ENCODE measurements at places on chromosomes 5 and 9. TPM values are rescaled to one million over a fixed set of nuclear protein-coding genes. Genes with fewer than 3 reads are reported as not detected.

PHF24 gene
- not detected for total RNA-seq

DDX41 gene
- 150 TPM for total RNA-seq

DNA sequence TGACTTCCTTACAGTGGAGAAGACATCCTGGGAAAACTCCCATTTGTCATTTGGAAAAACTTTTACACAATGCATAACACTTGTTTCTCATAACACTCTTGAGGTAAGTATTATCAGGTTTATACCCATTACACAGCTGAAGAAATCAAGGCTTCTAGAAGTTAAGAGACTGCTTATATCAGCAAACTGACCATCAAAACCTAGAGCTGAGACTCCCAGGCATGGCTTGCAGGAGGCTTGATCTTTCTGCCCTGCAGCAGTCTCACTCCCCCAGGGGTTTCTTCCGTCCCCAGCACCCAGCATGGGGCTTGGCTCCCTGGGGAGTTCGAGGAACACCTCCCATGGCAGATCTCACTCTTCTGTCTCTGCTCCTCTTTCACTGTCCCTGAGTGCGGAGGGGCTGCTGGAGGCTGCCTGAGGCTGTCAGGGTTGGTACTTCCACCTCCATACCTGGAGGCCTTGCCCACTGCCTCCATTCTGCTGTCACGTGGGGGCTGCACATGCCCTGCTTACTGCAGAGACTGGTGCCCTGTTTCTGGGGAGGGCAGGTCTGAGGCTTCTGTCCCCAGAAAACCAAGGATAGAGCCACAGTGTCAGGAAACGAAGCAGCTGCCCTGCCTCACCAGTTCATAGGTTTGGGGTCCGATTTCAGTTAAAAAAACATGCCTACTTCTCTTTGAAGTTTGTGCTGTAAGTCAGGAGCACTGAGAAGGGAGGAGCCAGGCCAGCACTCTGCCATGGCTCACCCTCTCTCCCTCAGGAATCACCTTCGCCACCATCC is 202.5 kb downstream of the PAX5 start:
- H3K27ac ChIP-seq = no peak overlapping the region
- H3K36me3 ChIP-seq = no peaks in the 10 kb centered on the region
- H3K4me3 ChIP-seq = no peak overlapping the region
- no peaks in the 10 kb centered on the region for H3K4me1 ChIP-seq
- DNase-seq = no peak

- H3K27ac ChIP-seq = no peak overlapping the region
- H3K36me3 ChIP-seq = no peaks in the 10 kb centered on the region
- H3K4me1 ChIP-seq = no peaks in the 10 kb centered on the region
- DNase-seq = no peak
Measured at GRCh38 chr5:84149094-84149493, 235.6 kb downstream of the EDIL3 start.

DNA sequence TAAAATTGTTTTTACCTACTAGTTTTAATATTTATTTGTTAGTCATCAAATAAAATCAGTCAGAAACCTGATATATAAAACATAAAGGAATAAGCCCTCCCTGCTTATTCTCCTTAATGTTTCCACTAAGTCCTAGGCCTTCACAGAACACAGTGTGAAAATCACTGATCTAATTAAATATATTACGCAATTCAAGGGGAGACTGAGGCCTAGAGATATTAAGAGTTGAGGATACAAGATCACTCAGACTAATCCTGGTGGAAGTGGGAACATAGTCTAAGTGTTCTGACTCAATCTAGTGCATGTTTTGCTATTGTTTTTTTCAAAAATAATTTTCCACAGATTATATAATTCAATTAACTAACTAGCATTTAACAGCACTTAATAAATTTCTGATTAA is 401.1 kb downstream of the SLCO4C1 start:
- no peaks in the 10 kb centered on the region for H3K36me3 ChIP-seq
- H3K27ac ChIP-seq = no peak overlapping the region
- no peak overlapping the region for H3K4me3 ChIP-seq
- H3K27me3 ChIP-seq = no peaks in the 10 kb centered on the region
- H3K4me1 ChIP-seq = no peaks in the 10 kb centered on the region

Data from SJSA1 (cell line).